ENCODE measurements at places on chromosomes 16 and 17.

DNA sequence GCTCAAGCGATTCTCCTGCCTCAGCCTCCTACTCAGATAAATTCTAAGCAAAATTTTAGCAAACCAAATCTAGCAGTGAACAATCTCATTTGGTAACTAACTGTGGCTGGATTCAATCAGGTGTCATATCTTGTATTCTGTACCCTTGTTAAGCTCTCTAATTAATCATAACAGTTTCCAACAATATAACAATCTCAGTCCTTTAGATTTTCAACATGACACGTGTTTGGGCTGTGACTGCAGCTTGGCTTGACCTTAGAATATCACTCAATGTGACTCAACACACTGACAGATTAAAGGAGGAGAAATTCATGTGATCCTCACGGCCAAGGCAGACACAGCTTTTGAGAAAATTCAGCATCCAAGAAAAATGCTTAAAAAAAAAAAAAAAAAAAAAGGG lies 133.6 kb downstream of the BANP start:
- no peak for DNase-seq

DNA sequence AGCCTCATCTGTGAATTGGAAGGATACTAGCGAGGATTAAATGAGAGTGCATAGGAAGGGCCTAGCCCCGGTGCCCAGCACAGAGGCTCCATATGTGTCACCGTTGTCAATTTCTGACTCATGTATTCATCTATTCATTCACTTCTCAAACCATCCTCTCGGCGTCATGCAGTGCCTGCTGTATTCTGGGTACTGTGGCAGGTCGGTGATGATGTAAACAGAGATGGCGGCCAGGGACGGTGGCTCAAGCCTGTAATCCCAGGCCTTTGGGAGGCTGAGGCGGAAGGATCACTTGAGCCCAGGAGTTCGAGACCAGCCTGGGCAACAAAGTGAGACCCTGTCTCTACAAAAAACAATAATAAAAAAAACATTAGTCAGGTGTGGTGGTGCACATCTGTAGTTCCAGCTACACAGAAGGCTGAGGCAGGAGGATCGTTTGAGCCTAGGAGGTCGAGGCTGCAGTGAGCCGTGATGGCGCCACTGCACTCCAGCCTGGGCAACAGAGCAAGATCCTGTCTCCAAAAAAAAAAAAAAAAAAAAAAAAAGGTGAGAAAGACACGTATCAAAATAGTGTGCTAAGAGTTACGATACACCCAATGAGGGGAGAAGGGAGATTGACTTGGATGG lies 4.3 kb upstream of the PPP1R1B start:
- no peak for DNase-seq

GRCh38 chr17:58331815-58332777 lies 3.5 kb upstream of the TSPOAP1 start:
- no peak for DNase-seq

- no peak for DNase-seq
Measured at GRCh38 chr17:18961634-18962493, 9.9 kb downstream of the SLC5A10 start.

GRCh38 chr17:79196913-79197312 lies 122.3 kb downstream of the ENGASE start:
- no peak for DNase-seq

Data from ecto neural progenitor cell (in vitro differentiated cells).